ENCODE measurements at places on chromosomes 5 and 9.
A peak's percentile ranks its signal among the peaks of the same experiment; 100 is the strongest.

DNA sequence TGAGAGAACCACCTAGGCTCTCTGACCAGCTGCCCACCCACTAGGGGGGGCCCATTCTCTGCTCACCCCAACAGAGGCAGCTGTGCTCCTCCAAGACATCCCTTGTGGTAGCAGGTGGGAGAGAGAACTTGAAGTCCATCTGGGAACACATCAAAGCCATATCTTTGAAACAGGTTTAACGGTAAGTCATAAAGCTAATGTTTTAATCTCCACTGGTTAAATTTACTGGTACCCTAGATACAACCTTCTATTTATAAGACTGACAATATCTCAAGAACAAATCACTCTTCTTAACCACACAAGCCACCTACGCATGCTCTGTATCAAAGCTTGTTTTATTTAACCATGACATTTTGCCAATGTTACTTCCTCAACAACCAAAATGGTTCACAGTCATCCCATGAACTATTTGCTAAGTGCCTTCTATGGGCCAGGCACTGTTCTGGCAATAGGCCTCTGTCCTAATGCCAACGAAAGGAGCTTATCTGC, 20.4 kb downstream of the AUH start:
- no peak for DNase-seq

- no peak for DNase-seq
Measured at GRCh38 chr5:84602371-84602771, 217.7 kb upstream of the EDIL3 start.

GRCh38 chr9:26735160-26735559, 157.4 kb downstream of the CAAP1 start:
- no peak for DNase-seq

DNA sequence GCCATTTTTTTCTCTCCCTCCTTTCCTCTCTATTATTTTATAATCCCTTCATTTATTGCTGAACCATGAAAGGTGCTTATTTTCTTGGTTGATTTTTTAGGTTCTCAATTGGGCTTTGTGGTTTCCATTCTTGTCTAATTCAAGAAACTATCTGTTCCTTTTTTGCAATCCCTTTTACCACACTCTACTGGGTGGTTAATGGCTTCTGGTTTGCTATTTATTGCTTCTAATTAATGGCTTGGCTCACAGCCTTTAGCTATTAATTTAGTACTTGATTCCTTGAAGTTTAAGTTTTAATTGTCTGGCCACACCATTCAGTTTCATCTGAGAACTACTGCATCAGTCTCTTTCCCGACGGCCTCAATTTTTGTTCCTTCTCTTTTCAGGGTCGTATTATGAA, 5.6 kb downstream of the FRRS1L start:
- DNase-seq: no peak

GRCh38 chr9:129309041-129309430, 131.0 kb upstream of the IER5L start:
- no peak for DNase-seq

- DNase-seq: no peak
Measured at GRCh38 chr5:31754741-31755675, 116.1 kb downstream of the PDZD2 start.

- no peak for DNase-seq
Measured at GRCh38 chr5:154205441-154206117, 15.0 kb downstream of the GALNT10 start.

DNA sequence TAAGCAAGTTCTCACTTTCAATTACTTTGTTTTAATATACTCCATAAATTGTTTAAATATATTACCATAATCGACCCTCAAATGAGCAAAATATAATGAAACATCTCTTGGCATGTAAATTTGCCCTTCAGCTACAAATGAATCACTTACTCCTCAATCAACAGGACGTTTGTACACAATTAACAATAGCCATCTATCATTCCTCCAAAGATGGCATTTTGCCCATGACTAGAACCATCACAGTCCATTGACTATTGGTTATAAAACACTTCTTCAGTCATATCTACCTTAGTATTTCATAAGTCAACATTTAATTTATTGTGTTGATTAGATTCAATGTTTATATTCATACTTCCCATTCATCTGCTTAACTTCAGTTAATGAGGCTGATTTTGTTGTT, 127.2 kb downstream of the CTNND2 start:
- no peak for DNase-seq

GRCh38 chr9:132733260-132733815, 63.1 kb downstream of the GTF3C4 start:
- DNase-seq: no peak

GRCh38 chr9:36268007-36268427, 9.8 kb upstream of the GNE start:
- no peak for DNase-seq

DNA sequence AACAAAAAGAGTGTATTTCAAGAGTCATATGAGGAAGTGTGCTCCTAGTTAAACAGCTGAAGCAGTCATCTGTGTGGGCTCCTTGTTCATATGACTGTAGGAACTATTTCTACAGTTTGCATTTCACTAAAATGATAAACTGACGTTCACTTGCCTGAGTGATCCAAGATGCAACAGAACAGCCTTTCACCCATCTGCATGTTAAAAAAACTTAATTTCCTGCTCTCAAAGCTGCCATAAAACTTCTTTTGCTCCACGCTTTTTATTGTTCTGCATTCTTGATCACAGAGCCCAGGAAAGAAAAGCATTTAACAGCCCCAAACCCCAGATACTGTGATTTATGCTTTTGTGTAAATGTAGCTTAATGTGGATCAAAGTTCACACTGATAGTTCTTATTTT, 43.9 kb downstream of the ZNF608 start:
- DNase-seq: no peak

DNA sequence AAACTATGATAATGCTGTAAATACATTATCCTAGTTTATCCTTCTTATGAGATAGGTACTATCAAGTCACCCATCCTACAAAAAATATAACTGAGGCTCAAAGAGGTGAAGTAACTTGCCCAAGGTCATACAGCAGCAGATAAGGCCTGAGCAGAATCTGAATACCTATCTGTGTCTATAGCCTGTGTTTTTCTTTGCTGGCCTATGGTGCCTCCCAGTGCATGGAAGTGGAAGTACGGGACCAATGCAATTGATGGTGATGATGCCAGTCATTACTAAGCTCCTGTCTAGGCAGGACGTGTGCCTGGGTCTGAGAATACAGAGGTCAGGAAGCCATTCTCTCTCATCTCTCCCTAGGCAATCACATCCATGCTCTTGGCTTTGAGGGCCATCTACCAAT, 67.8 kb downstream of the FAT2 start:
- peak; percentile 60 for DNase-seq

DNA sequence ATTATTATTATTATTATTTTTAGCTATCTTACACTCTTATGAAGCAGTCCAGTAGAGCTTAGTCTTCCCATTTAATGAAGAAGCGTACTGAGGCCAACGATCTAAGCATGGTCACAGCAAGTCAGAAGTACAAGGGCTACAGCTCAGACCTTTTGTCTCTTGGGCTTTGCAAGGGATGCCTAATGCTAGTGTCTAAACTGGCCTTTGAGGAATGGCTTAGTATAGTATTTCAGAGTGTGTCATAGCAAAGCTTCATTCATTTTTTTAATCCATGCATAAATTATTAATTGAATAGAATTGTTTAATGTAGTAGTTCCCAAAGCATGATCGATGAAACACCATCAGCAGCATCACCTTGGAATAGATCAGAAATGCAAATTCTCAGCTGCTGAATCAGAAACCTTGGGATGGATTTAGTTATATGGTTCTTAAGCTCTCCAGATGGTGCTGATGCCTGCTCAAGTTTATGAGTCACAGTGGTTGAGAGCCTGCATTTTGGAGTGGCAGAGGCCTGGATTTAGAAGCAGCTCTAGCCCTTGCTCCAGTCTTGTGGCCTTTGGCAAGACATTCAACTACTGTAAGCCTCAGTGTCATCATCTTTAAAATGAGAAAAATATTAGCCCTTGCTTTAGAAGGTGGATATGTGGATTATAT, 6.1 kb downstream of the IL12B start:
- no peak for DNase-seq

DNA sequence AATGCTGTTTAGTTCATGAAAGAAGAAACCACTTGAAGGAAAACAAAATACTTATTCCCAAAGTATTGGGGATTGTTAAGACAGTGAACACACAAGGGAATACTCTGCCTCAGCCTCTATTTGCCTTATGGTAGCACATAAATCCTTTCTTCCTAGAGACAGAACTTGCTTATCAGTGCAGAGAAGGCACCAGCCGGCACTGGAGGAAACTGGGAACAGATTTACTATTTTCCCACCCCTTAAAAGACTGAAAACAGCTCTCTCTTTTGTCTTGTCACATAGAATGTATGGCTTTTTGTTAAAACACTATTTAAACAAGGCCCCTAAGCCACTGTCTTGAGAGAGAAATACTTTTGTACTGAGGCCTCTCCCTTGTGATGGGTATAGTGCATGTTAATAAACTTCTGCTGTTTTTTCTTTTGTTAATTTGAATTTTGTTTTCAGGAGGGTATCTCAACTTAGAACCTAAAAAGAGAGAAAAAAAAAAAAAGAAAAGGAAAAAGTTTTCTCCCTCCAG, 40.7 kb upstream of the EDIL3 start:
- DNase-seq: no peak

GRCh38 chr5:124729720-124730359, 16.6 kb downstream of the ZNF608 start:
- DNase-seq: no peak

GRCh38 chr5:7827610-7828009, 23.3 kb downstream of the CFAP90 start:
- no peak for DNase-seq

DNA sequence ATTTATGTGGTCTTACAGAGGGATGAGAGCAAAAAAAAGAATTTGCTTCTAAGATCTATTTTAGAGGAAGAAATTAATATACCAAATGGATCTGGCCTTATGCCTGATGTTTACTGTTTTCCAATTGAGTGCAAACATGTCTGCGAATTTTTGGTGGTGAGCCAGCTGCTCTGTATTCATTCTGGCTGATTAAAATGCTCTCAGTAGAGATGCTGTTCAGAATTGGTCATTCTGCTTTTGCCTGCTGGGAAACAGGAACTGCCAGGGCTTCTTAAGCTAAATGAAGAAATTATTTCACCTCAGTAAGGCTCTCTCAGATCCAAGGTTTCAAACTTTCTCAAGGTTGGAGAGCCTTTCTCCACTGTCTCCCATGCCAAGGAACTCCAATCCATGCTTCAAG, 132.0 kb upstream of the SV2C start:
- no peak for DNase-seq

DNA sequence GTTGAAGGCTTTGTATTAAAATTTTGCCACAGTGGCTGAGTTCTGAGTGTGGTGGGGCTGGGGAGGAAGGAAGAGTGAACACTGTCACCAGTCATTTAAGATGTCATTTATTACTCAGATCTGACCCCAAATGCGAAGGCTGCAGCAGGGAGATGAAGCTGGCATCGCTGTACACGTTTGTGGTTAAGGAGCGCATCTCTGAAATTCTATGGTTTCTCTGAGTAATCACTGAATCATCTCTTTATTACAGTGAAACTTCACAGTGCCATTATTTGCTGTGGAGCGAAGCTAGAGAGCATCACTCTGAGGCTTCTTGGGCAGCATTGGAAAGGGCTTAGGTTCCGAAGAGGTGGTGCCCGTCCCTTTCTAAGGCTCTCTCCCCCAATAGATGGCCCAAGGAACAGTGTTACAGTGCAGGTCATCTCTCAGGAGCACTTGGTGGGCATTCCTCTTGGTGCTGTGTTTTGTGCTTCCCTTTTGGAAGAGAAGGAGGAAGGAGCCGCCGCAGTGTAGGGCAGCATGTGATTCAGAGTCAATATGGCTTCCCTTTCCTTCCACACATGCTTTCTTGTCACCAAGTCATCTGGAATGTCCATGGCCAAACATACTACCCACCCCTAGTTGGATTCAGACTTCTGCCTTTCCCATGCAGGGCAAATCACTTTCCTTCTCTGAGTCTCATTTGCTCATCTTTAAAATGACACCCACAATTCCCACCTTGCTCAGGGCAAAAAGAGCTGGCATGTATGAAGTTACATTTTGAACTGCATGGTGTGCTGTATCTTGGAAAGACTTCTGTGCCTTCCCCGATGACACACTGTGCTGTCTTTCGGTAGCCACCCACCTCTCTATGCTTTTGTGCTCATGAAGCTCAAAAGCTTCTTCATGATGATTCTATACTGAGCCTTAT, 9.3 kb upstream of the TEX48 start:
- DNase-seq: no peak

- no peak for DNase-seq
Measured at GRCh38 chr5:150791536-150791935, 13.0 kb downstream of the SMIM3 start.

- DNase-seq: peak; percentile 50
Measured at GRCh38 chr9:111985315-111985714, 88.7 kb downstream of the UGCG start.

GRCh38 chr5:51908215-51908614, 525.0 kb downstream of the ISL1 start:
- no peak for DNase-seq

- peak; percentile 81 for DNase-seq
Measured at GRCh38 chr5:32489791-32490562, 45.4 kb upstream of the ZFR start.

DNA sequence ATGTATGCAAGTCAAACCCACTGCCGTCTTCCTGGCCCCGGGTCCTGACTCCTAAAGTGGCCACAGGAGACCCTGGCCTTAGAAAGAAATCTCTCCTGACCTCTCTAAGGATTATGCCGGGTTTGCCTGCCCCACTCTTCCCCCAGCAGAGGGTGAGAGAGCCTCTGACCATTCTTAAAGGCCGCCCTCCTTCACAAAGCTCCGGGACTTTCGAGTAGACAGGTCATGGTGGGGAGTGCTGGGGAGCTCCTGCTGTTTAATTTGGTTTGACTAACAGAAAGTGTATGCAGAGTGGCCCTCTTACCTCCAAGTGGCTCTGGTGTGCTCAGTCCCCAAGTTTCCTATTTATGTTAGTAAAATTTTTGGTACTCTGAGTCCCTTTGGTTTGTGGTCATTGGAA, 111.8 kb downstream of the LRRC70 start:
- DNase-seq: no peak

- no peak for DNase-seq
Measured at GRCh38 chr9:86846656-86847055, 100.7 kb downstream of the GAS1 start.

DNA sequence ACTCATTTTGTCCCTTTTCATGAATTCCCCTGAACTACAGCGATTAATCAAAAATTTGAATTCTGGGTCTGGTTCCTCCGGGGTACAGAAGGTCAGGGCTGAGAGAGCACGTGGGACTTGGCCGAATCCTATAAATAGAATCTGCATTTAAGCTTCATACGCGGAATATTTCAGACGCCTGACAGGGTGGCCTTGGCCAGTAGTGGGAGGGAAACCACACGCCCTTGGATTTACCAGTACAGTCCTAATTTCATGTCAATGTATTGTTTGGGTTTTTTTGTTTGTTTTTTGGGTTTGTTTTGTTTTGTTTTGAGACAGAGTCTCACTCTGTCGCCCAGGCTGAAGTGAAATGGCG, 21.5 kb upstream of the NIPBL start:
- no peak for DNase-seq

DNA sequence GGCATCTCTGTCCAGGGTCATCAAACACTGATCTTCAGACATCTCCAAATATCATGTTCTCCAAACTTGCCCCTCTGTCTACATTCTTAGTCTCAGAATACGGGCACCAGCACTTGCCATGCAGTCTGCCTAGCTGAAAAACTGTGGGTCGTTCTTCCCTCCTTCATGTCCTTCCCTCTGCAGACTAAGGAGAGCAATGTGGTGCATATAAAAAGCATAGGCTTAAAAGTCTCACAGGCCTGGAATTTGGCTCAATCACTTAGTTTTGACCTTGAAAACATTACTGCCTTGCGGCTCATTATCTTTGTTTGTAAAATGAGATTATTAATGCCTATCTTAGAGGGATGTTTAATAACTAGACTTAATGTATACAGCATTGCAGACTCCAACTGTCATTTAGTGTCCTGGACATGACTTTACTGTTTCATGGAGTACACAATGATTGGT, 362.8 kb downstream of the NPR3 start:
- DNase-seq: no peak

Data from B cell (primary cell).